Uterine smooth muscle cell (primary cell): ENCODE measurements at places on chromosomes 3 and 15. TPM values are rescaled to one million over a fixed set of nuclear protein-coding genes. Genes with fewer than 3 reads are reported as not detected.

FGF12 gene
- total RNA-seq, result under 0.01 and 0.22 TPM in 2 replicates

EPM2AIP1 gene
- 21.0 and 21.7 TPM in 2 replicates for total RNA-seq

GP5 gene
- under 0.01 TPM in 1 of 2 replicates, not detected in the other for total RNA-seq

SPSB4 gene
- not detected in 2 replicates for total RNA-seq

TMEM158 gene
- 277 and 375 TPM in 2 replicates for total RNA-seq

NEK10 gene
- total RNA-seq, result 1.7 and 7.0 TPM in 2 replicates

LRRC49 gene
- total RNA-seq, result 19.7 and 20.5 TPM in 2 replicates

C15orf62 gene
- not detected in 2 replicates for total RNA-seq

ZNF660 gene
- total RNA-seq, result 0.55 and 1.7 TPM in 2 replicates

CD86 gene
- total RNA-seq, result under 0.01 TPM in 1 of 2 replicates, not detected in the other
